NCI-H2171 (cell line): ENCODE measurements at places on chromosomes 5 and 9.

- no peak for DNase-seq
These were observed 8.2 kb upstream of the SEMA5A start for GRCh38 chr5:9554122-9554521.

- DNase-seq, result no peak
These were observed 1.0 kb downstream of the RIOK2 start for GRCh38 chr5:97181856-97182545.

- DNase-seq, result no peak
These were observed 16.2 kb upstream of the ITGA1 start for GRCh38 chr5:52771343-52772039.

- no peak for DNase-seq
These were observed 34.1 kb upstream of the NANS start for GRCh38 chr9:98022447-98022846.

GRCh38 chr5:156678484-156678883 is 171.6 kb upstream of the PPP1R2B start:
- no peak for DNase-seq
